Hematopoietic multipotent progenitor cell treated with erythropoietin and hydrocortisone succinate and interleukin-3 and kit ligand, for 8 days (in vitro differentiated cells): ENCODE measurements at places on chromosomes 2 and 18.

GRCh38 chr18:12656938-12657683 lies 796 bp downstream of the SPIRE1 start:
- DNase-seq: no peak

GRCh38 chr2:71157124-71157793 lies 26.8 kb downstream of the MPHOSPH10 start:
- peak; percentile 68 for DNase-seq

GRCh38 chr2:141741652-141742051 lies 389.2 kb downstream of the LRP1B start:
- DNase-seq: no peak

DNA sequence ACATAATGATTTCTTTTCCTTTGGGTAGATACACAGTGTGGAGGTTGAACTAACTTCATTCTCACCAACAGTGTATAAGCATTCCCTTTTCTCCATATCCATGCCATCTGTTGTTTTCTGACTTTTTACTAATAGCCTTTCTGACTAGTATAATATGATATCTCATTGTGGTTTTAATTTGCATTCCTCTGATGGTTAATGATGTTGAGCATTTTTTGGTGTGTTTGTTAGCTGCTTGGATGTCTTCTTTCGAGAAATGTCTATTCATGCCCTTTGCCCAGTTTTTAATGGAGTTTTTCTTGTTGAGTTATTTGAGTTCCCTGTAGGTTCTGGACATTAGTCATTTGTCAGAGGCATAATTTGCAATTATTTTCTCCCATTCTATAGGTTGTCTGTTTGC lies 59.8 kb downstream of the MARCHF4 start:
- DNase-seq: no peak

GRCh38 chr2:81324046-81324445 lies 1019.5 kb upstream of the LRRTM1 start:
- DNase-seq: peak; percentile 10

DNA sequence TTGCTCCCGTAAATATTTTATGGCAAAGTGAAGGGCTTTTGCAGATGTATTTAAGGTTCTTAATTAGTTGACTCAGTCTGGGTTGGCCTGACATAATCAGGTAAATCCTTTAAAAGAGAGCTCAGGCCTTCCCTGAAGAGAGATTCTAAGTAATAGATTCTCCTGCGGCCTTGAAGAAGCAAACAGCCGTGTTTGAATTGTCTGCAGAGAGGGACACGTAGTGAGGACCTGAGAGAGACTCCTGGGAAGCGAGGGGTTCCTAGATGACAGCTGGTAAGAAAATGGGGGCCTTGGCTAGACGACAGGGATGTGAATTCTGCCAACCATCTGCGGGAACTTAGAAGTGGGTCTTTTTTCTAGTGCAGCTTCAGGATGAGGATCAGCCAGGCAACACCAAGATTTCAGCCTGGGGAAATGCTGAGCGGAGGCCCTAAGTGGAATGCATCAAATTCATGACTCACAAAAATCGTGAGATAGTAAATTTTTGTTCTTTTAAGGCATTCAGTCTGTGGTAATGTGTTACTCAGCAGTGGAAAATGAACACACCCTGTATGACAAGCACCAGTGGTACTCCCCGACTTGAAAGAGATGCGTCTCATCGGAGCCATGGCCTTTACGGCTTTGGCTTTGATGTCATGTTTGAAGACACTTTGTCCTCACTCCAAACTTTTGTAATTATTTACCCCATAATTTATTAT lies 62.1 kb upstream of the SMIM21 start:
- no peak for DNase-seq

DNA sequence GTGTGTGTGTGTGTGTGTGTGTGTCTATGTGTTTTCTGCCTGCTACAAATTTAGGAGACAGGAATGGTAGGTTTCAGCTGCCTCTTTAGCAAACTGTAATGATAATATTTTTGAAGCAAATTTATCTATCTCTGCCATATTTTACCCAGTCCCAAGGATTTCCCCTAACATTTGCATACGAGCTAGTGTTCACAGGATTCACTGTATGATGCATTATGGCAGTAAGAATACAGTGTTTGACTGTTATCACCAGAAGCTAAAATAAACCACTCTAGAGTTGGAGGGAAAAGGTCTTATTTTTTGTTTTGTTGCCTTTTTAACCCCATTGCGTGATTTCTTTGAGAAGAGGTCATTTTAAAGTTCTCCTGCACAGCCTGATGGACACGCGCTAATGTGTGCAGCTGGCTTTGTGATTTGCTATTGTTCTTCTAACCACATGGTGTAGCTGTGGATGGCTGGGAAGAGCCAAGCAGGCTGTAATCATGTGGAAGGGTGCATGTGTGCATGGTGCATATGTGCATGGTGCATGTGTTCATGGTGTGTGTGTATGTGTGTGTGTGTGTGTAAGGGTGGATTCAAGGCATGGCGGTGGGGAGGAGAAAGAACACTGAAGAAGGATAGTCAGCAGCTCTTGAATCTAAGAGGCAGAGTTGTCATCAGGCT lies 62.4 kb downstream of the PLB1 start:
- DNase-seq: no peak

DNA sequence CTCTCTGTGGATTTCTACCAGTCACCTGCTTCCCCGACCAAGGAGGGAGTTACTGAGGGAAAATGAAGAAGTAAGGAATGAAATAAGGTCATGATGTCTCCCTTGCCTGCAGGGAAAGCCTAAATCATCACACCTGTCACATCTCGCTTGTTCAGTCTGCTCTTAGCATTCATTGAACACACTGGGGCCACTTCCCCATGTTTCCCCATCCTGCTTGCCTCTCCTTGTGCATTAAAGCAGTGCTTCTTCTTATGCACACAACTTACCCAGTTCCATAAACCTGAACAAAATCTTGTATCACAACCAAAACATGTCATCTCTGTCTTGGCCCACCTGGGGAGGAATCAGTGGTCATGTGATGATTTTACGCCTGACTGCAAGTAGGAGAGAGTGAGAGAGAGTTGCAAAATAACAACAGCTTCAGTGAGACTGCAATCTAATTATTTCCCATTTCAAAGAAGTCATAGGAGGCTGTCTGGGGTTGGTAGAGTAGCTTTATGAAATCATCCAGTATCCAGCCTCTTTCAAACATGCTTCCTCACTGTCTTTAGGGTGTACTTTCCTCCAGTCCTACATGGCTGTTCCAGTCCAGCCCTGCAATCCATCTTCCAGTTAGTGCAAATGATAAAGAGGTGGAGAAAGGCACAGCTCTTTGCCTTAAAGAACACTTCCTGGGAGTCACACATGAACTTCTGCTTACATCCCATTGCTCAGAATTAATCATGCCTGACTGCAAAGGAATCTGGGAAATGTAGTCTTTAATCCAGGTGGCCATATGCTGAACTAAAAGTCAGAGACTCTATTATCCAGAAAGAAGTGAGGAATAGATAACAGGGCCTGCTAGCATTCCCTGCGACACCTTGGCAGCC lies 220.1 kb downstream of the HAUS1 start:
- peak; percentile 48 for DNase-seq

DNA sequence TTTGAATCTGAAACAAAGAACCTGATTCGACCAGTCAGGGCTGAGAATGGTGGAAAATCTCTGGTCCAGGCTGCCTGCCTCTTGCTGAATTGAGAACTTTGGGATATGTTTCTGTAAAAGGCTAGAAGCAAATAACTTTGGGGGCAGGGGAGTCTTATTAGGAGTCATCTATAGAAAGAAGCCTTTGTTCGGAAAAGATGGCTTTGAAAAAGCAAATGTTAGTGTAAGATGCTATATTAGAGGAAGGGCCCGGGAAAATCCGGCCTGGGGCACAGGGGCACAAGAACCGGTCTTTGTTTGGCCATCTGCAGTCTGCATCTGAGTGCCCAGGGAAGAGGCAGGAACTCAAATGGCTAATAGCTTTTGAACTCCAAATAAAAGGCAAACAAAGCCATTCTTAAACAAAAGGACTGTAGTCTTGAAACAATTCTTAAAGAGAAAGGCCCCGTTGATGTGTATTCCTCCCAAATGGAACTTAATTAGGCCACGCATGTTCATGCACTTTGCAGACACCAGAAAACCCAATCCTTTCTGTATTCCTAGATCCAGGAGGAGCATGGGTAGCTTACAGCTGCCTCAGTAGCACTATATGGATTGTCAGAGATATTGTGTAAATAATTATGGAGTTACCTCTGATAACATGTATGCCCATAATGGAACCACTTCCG lies 180.0 kb upstream of the ARL4C start:
- no peak for DNase-seq

DNA sequence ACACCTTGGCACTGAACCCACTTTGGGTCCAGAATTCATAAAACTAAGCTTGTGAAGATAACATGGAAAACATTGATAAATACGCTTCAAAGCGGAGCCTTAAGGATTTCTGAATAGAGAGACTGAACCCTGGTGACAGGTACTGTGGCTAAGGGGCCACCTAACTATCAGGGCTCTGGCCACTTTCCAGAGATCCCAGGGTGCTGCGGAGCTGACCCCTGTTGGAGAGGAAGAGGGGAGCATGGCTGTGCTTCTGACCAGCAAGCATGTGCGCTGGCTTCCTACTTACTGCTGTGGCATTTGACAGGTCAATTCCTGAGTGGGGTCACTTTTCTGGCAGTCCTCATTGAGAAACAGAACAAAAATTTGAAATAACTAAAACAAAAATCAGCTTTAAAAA lies 228.3 kb downstream of the NAPG start:
- no peak for DNase-seq

DNA sequence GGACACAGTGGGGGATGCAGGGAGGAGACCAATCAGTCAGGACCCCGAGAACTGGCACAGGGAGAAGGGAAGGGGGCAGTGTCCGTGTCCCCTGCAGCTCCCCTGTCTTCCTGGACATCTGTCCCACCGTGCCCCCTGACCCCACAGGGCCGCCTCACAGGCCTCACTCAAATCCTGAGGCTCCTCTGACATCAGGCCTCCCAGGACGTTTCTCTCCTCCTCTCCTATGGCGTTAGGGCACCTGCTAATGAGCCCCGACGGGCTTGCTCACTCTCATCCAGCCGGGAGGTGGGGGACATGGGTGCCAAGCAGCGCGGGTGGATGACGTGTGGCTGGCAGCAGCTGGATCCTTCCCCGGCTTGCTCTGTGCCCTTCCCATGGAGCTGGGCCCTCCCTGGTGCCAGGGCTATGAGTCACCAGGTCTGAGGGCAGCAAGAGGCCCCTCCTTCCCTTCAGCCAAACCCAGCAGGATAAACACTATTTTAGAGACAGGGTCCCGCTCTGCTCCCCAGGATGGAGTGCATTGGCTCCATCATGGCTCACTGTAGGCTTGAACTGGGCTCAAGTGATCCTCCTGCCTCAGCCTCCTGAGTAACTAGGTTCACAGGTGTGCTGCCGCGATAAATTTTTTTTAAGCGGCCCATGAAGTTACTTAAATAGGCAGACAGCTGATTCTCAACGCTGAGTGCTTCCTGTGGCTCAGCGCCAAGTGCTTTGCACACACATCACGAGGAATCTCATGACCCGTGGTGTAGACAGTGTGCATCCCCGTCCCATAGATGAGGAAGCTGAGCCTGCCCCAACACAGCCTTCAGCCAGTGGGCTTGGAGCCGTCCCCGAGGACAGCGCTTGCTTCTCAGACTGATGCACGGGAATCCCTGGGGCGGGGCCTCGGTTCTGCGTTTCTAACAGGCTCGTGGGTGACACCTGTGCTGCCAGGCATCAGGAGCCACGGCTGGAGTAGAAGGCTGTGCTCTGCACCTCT lies 64.5 kb upstream of the HDAC4 start:
- no peak for DNase-seq

DNA sequence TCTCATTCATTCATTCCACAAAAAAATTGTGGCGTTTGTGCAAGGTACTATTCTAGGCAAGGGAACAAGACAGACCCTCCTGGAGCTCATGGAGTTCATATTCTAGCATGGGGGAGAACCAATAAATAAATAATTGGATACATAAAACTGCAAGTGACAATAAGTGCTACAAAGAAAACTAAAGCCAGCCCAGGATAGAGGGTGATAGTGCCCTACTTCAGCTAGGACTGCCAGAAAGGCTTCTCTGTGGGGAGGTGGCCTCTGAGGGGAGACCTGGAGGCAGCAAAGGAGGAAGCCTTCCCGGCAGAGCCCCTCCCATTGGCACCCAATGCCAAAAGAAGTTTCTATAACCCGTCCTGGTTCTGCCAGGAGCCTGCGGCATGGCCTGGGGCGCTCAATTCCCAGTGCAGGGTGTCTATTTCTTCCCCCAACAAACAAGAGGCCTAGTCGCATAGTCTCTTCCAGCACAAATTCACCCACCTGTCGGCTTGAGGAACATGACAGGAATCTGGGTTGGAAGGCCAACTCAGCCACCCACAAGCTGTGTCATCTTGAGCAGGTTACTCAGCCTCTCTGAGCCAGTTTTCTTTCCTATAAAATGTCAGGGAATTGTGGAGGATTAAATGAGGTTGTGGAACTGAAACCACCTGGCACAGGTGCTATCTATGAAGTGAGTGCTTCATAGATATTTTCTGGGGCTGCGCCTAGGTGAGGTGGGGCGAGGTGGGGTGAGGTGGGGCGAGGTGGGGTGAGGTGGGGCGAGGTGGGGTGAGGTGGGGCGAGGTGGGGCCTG lies 94.3 kb downstream of the ZFP36L2 start:
- no peak for DNase-seq

- no peak for DNase-seq
Measured at GRCh38 chr18:32922951-32923430, 150.2 kb upstream of the KLHL14 start.

GRCh38 chr2:46390036-46390435 lies 89.3 kb upstream of the TMEM247 start:
- DNase-seq: no peak

DNA sequence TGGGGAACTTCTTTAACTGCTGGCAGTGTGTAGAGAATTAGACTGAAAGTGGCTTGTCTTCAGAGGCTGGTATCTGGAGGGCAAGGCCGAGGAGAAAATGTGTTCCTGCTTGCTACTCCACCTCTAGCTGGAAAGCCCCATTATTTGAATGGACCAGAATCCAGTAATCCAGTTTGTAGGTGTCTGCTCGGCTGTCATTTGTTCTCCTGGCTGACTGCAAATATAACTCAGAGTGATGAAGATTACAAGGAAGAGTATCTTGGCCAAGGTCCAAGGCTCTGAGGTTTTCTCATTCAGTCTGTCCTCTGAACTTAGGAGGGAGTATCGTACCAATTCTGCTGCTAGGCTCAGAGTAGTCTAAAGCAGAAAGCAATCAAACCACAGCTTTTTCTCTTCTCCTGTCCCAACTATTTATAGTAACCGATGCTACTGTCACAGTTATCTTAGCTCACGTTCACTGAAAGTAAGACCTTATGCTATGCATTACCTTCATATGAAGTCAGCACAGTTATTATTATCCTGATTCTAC lies 228.6 kb downstream of the SETBP1 start:
- peak; percentile 4 for DNase-seq
